ENCODE measurements at places on chromosomes 11 and 22. TPM values are rescaled to one million over a fixed set of nuclear protein-coding genes. Genes with fewer than 3 reads are reported as not detected.
A peak's percentile ranks its signal among the peaks of the same experiment; 100 is the strongest.

Gene ARHGAP8
- total RNA-seq: 0.49 TPM

Gene MYBPC3
- total RNA-seq: not detected

DNA sequence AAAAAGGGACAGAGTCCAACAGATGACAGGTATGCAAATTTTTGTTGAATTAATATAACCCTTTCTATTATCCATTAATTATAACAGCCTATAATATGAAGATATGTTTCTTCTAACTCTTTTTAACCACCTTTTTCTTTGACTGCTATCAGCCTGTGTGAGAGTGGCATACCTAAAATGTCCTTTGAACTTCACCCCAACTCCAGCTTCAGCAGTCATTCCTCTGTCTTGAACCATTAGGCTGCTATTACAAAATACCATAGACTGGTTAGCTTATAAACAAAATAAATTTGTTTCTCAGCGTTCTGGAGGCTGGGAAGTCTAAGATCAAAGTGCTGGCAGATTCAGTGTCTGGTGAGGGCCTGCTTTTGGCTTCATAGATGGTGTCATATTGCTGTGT, 564.6 kb upstream of the FAT3 start:
- DNase-seq: no peak

GRCh38 chr11:21411104-21411503, 741.7 kb downstream of the NELL1 start:
- no peak for DNase-seq

DNA sequence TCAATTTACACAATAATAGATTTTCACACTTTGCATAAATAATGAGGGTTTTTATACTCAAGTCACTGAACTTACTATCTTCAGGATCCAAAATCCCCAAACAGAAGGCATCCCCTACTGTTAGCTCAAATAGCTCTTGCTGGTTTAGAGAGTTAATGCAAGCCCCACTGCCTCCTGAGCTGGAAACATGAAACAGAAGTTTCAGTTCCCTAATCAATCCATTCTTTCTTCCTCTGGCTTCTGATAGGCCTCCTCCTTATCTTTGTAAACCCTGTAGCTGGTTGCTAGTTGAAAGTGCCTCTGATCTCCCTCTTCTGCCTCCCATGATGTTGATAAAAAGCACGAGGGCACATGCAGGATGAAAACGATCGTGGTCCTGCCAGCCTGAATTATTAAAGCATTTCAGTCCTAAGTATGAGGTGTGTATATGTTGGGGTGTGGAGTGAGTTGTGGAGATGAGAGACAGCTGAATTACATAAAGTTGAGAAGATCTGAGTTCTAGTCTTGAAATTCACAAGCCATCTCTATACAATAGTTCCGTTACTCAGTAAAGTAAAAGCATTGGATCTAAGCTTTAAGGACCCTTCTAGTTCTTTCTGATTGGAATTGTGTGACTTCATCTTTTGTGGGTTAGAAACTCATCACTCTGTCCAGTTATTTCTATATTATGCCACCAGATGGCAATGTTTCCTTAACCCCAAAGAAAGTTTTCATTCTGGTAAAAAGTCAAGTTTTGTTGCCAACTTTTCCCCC, 35.0 kb upstream of the EHF start:
- no peak for DNase-seq

- DNase-seq: no peak
These were observed 4.8 kb upstream of the NLRP10 start for GRCh38 chr11:7969756-7970646.

GRCh38 chr22:36334081-36334820, 53.5 kb downstream of the MYH9 start:
- no peak for DNase-seq

- DNase-seq: no peak
These were observed 644.1 kb downstream of the OPCML start for GRCh38 chr11:132888226-132888625.

DNA sequence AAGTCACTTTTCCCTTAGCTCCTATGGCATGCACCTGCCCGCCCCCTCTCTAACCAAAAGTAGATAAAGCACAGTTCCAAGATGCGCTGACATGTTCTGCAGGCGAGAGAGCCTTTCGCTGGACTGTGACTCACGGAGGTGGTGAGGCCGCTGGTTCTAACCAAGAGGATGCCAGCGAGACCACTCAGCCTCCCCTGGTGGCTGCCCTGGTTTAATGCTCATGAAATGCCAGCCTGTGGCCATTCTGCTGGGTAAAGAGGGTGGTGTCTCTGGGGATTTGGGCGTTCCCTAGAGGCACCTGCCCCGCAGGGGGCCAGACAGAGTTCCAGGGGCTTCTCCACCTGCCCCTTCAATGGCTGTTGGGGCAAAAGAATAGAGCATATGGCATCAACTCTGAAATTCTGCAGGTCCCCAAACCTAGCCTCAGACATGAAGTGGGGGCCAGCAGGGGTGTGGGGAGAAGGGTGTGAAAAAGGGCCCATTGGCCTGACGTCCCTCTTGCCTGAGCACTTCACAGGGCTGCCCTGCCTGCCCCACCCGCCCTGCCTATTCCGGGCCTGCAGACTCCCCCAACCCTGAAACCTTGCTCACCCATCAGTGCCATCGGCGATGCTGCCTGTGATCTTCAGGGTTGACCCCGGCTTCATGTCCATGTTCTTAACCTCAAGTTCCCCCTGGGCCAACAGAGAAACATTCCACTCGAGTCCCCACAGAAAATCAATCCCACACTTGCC, 8.5 kb downstream of the LGALS2 start:
- no peak for DNase-seq

- DNase-seq: no peak
These were observed 17.5 kb downstream of the TSSC4 start for GRCh38 chr11:2417856-2418692.

DNA sequence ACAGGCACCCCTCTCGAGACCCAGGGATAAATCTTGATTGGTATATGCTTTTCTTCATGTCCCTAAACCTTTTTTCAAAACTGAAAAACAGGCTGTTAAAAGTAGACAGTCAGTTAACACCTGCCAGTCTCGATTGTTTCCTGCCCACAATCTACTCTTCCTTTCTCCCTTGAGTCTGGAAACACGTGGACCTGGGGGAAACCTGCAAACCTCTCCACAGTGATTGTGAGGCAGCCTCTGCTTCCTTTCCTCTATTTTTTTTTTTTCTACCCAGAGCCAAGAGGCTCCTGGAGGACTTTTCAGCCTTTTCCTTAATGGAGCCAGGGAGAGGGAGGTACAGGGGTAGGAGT, 69.4 kb upstream of the CLMP start:
- DNase-seq: no peak

- DNase-seq: no peak
These were observed 136.0 kb upstream of the ARHGAP42 start for GRCh38 chr11:100550912-100551632.

DNA sequence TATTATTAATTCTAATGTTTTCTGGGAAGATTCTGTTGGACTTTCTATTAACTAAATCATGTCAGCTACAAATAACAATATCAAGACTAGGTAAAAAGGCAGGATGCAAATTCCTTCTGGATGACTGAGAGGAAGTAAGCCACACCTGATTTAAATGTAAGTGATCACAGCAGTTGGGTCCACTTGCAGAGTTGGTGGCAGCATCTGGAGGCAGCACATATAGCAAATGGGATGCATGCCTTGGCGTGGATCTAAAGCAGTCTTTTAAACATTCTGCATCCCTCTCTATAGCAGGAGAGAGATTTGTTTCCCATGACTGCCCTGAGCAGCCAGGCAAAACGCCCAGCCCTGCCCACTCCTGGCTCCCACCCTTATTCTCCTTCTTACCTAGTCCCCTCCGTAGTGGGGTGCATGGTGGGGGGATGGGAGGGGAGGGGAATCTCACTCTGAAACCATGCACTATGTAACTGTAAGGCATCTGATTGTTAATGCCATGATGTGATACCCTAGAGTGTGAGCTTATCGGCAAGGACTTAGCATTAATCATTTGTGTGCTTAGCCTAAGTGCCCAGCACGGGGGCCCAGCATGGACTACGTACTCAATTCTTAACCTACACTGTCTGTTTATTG, 130.3 kb downstream of the EFCAB6 start:
- DNase-seq: no peak

DNA sequence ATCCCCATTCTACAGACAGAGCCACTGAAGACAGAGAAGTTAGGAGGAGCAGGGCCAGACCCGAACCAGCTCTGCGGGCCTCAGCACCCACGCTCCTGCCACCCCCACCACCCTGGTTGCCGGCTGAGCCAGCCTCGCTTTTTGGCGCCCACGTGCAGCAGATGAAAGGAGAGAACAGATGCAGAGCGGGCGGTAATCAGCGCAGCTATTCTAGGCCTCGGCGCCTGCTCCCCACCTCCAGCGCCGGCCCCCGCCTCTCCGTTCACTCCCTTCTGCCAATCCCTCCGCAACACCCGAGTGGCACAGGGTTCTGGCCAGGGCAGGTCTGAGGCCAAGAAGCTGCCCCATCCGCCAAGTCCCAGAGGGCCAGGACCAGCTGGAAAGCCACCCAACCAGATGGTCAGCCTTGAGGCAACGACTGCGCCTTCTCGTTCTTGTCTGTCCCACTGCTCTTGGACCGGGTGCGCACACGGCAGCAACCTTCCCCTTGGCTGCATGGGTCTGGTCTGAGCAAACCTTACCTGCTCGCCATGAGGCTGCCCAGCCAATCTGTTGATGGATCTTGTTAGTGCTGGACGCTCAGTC, 16.8 kb downstream of the DNAL4 start:
- DNase-seq: no peak

Gene BTBD18
- total RNA-seq: not detected

DNA sequence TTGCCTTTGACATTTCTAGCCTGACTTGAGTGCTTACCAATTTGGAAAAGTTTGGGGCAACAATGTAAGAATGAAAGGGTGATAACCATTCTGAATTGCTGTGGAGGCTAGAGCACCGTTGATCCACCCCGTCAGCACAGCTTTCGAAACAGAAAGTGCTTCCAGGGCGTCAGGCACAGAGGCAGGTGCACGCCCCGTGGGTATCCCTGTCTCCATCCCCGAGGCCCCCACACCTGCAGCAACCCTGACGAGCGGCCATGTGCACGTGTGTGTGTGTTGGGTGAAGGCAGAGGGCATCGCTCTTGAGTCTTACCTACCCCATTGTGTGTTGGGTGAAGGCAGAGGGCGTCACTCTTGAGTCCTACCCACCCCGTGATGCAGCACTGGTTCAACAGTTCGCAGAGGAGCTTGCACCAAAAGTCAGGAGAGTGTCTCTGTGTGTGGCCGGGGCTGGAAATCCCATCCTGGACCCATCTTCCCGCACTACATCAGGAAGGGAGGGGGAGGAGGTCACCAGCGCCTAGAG, 404.5 kb downstream of the BRD1 start:
- no peak for DNase-seq

GRCh38 chr11:107821199-107821927, 37.2 kb downstream of the SLC35F2 start:
- no peak for DNase-seq

Gene TREH
- total RNA-seq: not detected

GRCh38 chr11:10941414-10941813, 83.6 kb upstream of the ZBED5 start:
- no peak for DNase-seq

GRCh38 chr11:128941573-128942271, 949 bp downstream of the TP53AIP1 start:
- DNase-seq: no peak

- DNase-seq: no peak
These were observed 123.3 kb upstream of the THY1 start for GRCh38 chr11:119545978-119546915.

GRCh38 chr11:11308249-11308648, 44.8 kb downstream of the CSNK2A3 start:
- DNase-seq: no peak

Gene CARD18
- not detected for total RNA-seq

GRCh38 chr11:57174656-57175055, 7.1 kb upstream of the LRRC55 start:
- no peak for DNase-seq

Gene OR8D4
- total RNA-seq: not detected

- DNase-seq: no peak
These were observed 105.3 kb upstream of the E2F8 start for GRCh38 chr11:19345848-19346681.

GRCh38 chr22:46739094-46739870, 1.2 kb upstream of the CERK start:
- peak; percentile 87 for DNase-seq

DNA sequence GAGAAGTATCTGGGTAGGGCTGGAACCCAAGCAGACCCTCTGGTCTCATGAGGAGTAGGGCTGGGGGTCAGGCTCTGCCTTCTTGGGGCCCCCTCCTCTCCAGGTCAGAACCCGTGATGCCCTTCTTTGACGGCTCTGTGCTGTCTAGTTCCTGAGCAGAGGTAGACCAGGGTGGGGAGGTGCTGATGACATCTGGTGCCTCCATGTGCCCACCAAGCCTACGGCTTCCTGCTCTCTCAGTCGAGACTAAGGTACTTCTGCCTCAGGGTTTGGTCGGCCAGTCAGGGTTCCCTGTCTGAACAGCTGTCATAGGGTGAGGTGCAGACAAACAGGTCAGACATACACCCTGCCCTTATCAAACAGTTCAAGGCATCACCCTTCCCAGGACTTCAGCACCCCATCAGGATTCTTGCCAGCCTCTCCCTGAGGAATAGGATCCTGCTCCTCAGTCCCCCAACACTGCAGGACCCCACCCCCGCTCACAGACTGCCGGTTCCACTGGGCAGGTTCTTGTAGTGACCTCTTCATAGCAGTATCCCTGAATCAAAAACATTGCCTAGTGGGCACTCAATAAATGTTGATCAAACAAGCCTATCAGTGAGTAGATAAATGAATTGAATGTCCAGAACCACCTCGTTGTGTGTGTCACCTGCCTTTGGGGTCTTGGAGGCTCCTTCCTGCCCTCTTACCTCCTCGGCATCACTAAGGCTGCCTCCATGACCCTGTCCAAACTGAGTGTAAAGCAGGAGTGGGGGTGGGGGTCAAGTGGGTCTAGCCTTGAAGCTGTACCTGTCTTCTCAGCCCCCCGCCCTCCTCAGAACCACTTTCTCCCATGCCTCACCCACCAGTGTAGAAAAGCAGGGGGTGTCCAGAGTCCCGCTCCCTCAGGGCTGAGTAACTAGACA, 158.2 kb downstream of the BUD13 start:
- no peak for DNase-seq

Gene CADM1
- 1.1 TPM for total RNA-seq

GRCh38 chr22:45248832-45249561, 8.3 kb upstream of the KIAA0930 start:
- no peak for DNase-seq

GRCh38 chr11:82899186-82899820, 927 bp downstream of the PRCP start:
- DNase-seq: peak; percentile 68

Gene MMP12
- not detected for total RNA-seq

DNA sequence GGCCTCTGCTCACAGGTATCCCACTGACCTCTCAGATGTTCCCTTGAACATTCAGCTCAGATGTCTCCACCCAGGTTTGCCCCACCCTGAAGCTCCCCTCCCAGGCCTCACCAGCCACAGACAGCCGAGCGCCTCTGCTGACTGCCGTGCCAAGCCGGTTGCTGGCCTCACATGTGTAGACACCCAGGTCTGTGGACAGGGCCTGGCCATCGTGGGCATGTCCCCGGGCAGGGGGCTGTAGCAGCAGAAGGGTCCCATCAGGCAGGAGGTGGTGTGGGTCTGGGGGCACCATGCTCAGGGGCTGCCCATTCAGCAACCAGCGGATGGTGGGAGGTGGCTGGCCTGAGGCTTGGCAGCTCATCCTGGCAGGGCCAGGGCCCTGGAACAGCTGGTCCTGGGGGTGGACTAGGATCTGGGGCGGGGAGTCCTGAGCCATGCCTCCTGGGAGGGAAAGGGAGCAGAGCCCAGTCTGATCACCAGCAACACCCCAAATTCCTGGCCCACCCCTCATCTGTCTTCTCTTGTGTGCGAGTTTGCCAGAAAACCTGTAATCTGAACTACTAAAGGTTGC, 759 bp downstream of the ROBO4 start:
- no peak for DNase-seq
